Stimulated activated CD4-positive, alpha-beta T cell treated with anti-CD3 and anti-CD28 coated beads, Interleukin-15, amount 100 ng/mL, for 1 hour (primary cell): ENCODE measurements at places on chromosomes 2 and 18.

DNA sequence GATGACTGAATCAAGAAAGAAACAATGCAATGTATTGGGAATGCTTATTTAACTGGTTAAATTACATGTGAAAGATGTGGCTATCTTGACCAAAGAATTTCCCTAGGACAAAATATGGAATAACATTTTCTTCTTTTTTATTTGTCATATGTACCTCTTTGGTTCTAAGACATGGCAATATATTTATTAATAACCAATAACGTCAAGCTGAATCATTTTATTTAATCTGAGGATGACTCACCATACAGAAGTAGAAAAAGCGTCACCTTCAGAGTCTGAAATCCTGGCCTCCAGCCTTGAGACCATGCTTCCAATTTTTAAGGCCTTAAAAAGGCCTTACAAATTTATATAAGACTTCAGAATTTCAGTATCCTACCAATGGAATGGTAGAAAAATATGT, 1464.9 kb downstream of the SUCLG1 start:
- no peak for DNase-seq

DNA sequence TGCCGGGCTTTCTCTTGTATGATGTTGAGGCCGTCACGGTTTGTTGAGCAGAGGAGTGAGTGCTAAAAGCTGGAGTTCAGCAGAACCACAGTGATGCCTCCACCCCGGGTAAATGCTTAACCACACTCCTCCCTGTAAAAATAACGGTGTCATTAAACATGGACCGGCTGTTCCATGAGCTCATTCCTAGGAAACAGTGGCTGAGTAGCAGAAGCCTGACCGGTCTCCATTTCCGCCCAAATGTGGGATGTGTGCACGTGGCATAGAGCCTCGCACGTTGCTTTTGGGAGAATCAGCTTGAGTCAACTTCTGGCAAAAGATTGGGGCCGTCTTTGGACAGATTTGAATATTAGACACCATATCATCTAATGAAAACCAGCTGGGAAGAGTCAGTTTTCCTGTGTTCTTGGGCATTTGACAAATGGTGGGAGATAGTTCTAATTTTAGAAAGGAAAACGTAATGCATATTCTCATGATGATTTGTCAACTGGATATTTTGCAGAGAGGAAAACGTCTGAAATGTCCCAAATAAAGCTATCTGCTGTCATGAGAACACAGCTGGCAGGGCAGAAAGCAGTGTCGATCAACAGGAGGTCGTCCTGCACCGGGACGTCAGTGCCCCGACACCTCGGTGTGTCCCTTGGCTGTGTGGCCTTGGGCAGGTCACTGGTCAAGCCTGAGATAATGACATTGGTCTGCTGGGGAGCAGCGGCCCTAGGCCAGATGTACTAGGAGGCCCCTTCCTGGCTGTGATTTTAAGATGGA, 42.4 kb downstream of the LRRFIP1 start:
- DNase-seq, result no peak

GRCh38 chr2:10413991-10414451, 34.1 kb downstream of the ODC1 start:
- no peak for DNase-seq

DNA sequence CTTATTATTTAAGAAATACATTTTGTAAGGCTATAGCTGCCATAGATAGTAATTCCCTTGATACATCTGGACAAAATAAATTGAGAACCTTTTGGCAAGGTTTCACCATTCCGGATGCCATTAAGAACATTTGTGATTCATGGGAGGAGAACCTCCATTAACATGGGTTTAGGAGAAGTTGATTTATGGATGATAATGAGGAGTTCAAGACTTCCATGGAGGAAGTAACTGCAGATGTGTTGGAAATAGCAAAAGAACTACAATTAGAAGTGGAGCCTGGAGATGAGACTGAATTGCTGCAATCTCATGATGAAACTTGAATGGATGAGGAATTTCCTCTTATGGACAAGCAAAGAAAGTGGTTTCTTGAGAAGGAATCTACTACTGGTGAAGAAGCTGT, 17.3 kb downstream of the PHLPP1 start:
- DNase-seq, result no peak

DNA sequence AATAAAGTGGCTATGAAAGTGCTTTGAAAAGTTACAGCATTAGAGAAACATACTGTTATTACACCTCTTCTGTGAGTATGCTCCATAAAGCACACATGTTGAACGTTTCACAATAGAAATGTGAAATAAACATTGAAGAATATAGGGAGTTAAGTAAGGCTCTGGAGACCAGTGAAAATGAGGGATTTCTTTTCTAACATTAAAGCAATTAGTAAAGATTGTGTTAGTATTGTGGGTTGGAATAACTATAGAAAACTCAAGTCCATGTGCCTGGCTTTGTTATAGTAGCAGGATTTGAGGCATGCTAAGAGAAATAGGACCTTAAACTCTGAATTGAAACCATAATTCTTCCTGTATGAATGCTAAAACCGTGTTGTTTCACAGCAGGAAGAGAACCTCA, 63.1 kb downstream of the GLS start:
- DNase-seq, result no peak

DNA sequence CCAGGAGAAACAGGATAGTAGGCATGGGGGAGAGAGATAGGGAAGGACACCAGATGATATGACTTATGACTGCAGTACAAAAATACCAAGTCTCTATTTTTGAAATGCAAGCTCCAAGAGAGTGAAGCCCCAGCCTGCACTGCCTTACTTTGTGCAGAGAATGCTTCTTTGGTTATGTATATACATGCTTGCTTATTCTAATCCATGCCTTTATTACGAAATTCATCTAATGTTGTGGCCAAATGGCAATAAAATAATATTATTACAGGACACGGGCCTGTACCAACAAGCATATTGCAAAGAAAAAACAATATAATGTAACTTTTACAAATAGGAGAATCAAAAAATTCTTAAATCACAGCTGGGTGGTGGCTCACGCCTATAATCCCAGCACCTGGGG, 110.8 kb downstream of the BCL11A start:
- no peak for DNase-seq

- no peak for DNase-seq
Measured at GRCh38 chr18:67794521-67794920, 278.0 kb upstream of the DSEL start.

GRCh38 chr18:78611201-78611800, 368.3 kb upstream of the SALL3 start:
- no peak for DNase-seq

DNA sequence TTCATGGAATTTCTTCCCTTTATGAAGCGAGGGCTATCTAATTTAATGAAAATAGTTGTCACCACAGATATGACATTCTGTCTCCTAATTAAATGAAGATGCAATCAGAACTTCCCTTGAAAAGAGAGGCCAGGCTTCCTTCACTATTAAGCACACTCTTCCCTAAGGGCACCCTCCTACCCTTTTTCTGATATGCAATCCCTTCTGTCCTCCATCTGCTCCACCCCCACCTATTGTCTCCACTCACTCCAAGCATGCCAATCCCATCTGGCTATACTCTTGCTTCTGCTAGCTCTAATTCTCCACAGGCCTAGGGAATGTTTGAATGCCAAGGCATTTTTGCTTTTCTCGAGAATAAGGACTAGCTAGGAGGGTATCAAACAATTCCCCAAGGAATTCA, 818.4 kb upstream of the FSHR start:
- DNase-seq, result no peak

GRCh38 chr2:165475277-165476004, 5.9 kb downstream of the CSRNP3 start:
- no peak for DNase-seq

GRCh38 chr2:174545240-174545639, 52.4 kb downstream of the WIPF1 start:
- no peak for DNase-seq

- no peak for DNase-seq
Measured at GRCh38 chr2:239543702-239544101, 142.9 kb upstream of the HDAC4 start.

DNA sequence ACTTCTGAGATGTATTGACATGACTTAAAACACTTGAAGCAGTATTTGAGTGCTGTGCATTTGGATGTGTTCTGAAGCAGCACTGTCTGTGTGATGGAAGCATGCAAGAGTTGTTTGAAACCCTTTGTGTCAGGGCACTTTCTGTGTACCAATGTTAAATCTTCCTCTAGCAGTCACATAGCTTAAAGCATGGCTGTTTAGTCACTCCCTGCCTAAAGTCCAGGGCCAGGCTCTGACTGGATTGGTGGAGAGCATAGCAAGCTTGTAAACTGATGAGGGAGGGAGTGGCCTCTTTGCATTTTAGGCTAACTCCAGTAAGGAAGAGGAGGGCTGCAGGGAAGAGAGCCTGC, 73.5 kb downstream of the MYO1B start:
- no peak for DNase-seq

GRCh38 chr2:42910645-42911405, 118.4 kb upstream of the HAAO start:
- no peak for DNase-seq

- no peak for DNase-seq
Measured at GRCh38 chr2:23041443-23041842, 343.5 kb upstream of the KLHL29 start.

- peak; percentile 35 for DNase-seq
Measured at GRCh38 chr2:95025406-95026319, at the start of gene MAL. MAL (plus strand) TSS chr2:95025708; CDS start chr2:95025793, 85 bp downstream.

GRCh38 chr2:46873604-46874068, 42.0 kb downstream of the MCFD2 start:
- no peak for DNase-seq

DNA sequence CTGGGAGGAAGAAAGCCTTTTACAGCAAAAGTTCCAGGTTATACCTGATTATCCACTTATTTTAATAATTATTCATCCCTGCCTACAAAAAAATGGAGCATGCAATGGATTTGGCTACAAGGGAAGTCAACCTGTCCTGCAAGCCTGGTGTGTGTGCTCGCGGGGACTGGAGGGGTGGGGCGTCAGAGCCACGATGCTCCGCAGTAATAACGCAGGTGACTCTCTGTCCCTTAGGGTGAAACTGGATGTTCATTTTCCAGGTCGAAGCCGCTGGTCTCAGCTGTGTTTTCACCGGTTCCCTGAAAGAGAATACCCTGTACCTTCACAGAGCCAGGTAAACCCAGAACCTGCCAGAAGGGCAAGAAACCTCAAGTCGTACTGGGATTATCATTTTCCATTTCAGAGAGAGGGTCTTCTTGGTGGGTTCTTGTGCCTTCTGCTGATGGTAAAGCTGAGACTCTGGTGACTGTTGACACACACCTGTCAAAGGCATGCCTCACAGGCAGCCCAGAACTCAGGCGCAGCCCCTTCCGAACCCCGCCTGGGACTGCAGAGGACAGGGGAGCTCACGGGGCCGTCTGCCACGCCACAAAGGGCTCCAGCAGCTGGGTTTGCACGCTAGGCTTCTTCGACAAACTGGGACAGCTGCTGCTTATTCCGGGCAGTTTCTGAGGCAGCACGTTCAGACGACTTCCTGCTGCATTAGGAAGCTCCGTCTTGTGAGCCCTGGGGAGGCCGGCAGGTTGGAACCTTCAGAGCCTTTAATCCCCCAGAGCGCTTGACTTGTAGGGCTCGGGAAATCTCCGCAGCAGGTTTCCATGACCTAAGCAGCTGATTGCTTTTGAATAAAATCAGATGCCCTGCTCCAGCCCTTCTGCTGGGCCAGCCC, 58.6 kb downstream of the KCNG2 start:
- DNase-seq, result no peak

DNA sequence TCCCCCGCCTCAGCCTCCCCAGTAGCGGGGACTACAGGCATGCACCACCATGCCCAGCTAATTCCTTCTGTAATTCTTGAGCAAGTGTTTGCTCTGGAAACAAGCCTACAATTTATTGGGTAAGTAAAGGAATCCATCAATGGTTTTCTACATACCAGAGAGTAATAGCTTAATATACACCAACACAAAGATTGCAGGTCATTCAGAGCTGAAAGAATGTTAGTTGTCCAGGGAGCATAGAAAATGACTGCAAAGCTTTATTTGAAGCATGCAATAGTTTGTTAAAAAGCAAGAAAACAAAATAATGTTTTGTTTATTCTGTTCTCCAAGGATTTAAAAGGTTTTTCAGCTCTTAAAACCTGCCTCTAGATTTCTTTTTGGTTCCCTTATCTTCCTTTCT, 5.6 kb downstream of the IDH1 start:
- DNase-seq, result no peak

DNA sequence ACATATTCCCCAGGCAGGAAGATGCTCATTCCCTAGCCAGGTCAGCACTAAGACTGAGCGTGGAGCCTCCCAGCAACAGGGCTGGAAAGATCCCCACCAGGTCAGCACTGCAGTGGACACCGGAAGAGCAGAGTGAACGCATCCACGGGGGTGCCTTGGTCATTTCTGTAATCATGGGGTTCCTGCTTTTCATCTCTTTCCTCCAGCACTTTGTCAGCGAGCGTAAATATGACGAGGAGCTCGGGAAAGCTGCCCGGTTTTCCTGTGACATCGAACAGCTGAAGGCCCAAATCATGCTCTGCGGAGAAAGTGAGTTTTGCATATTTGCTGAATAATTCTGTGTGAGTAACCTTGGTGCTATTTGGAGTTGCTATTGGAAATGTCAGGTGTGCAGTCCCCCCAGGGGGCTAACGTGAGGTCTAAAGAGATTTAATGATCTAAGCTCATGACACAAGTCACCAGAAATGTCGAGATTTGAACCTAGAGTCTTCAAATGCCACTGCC, 40.1 kb downstream of the KCTD18 start:
- DNase-seq, result no peak
